ENCODE measurements at places on chromosomes 5 and 9.

DNA sequence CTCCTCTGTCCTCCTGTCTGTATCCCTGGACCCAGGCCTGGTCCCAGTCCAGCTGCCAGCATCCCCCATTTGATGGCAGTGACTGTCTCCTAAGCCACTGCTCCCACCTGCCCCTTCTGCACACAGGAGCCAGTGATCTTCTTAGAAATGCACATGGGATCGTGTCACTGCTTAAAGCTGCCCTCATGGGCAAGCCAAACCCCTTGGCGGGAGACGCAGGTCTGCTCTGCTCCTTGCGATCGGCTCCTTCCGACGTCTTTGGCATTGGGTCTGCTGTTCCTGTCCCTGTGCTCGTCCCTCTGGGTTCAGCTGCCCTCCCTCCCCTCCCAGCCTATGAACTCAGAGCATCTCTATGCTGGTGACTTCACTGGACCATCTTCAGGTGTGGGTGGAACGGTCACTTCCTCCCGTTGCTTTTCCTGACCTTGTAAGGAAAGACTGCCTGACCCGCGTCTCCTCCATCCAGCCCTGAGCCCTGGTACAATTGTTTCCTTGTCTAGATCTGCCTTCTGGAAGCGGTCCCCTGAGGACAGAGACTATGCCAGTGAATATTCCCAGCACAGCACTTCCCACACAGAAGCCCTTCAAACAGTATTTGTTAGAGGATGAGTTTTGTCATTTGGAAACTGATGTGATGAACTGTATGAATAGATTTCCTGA is 116.5 kb downstream of the ZNF354C start:
- DNase-seq, result no peak

- no peak for DNase-seq
These were observed 298.4 kb upstream of the SEMA6A start for GRCh38 chr5:116872986-116873385.

- peak; percentile 85 for DNase-seq
These were observed 4.1 kb downstream of the PTGS1 start for GRCh38 chr9:122374885-122375420.

GRCh38 chr5:95922798-95923197 is 38.9 kb downstream of the ELL2 start:
- no peak for DNase-seq

DNA sequence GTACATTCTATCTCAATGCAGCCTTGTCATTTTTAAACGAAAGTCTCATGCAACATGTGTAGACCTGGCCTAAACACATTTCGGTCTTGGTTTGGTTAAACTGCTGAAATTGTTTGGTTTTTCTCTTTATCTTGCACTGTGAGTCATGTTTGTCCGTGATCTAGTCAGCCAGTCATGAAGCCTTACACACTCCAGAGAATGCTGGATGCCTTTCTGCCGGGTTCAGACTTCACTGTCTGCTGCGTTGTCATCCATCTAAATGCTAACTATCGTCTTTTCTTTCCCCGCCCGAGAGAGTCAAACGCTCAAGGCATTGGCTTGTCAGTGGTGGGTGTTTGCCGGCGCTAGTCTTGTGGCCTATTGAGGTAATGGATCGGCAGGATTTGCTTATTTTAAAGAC is 1194.6 kb upstream of the WWC1 start:
- DNase-seq, result no peak

DNA sequence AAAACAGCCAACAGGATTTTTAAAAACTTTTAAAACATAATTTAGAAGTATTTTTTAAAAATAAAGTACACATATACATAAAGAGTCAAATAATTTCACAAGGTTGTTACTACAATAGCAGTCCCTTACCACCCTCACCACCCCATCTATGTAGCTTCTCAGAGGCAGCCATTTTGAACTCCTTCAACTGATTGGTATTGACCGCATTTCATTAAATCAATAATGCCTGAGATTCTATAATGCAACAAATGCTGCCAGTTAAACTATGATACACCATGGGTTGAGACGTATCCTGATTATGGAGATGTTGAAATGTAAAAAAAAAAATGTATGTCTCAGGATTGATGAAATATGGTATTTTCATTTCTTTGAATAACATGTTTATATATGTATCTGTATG is 78.8 kb downstream of the PCSK1 start:
- DNase-seq, result no peak

- DNase-seq, result peak; percentile 46
These were observed 2.9 kb upstream of the NPDC1 start for GRCh38 chr9:137048655-137049543.

DNA sequence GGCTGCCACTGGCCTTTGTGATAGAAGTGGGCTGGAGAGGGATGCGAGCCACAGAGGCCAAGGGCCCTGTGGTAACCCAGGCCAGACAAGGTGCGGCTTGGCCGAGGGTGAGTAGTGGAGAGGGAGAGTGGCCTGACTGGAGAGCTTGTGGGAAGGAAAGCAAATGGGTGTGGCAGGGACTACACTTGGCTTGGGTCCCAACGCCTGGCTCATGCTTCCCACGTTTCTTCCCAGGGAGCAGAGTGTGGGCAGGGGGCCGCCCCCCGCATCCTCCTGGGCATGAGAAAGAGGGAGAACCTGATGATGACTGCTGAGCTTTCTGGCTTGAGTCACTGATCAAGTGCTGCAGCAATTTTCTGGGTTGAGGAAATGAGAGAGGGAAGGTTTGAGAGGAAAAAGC is 95.7 kb downstream of the ANKH start:
- DNase-seq, result no peak

GRCh38 chr5:112799661-112800060 is 61.4 kb upstream of the SRP19 start:
- DNase-seq, result no peak

DNA sequence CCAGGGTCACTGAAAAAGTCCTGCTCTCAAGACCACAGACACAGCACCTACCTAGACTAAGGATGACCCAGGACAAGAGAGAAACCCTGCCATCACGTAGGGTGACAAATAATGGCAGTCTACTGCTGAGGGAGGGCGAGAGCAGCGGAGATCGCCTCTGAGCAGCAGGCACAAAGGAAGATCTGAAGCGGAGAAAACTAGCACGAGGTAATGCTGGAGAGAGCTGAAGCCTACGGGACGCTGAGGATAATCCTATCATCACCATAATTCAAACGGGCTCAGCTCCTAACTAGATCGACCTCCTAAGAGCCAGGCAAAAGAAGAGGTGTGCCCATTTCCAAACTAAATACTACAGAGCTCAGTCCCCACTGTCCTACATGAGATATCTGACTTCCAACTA is 41.3 kb downstream of the FBXO10 start:
- no peak for DNase-seq

- no peak for DNase-seq
These were observed 233.9 kb downstream of the ASTN2 start for GRCh38 chr9:117180896-117181445.

DNA sequence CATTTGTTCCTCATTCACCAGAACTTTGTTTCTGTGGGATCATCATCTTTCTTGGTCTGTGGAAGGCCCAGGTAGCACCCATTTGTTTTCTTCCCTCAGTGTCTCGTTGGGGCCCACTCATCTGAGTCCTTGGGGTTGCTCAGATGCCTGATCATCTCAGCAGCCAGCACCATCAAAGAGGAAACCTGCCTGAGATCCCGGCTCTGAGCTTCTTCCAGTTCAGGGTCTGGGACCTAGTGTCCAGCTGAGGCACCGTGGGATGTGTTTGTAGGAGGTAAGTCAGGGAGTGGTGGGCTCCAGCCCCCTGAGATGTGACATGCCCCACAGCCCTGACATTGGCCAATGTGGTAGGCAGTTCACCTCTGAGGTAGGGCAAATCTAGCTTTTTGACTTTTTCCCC is 9.4 kb upstream of the CD180 start:
- no peak for DNase-seq

DNA sequence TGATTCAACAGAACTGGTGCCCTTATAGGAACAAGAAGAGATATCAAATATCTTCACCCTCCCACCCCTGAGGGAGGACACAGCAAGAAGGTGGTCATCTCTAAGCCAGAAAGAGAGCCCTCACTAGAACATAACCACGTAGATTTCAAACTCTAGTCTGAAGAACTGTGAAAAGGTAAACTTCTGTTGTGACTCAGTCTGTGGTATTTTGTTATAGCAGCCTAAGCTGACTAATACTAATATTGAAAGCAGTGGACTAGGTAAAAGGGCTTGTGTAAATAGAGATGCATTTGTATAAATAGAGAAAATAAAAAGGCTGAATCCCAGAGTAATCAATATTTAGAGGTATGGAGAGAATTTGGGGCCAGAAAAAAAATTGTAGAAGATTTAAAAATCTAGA is 157.6 kb upstream of the CCNH start:
- no peak for DNase-seq

- no peak for DNase-seq
These were observed 80.5 kb downstream of the RFK start for GRCh38 chr9:76313771-76314170.

GRCh38 chr5:96716716-96717115 is 54.5 kb downstream of the CAST start:
- peak; percentile 27 for DNase-seq

DNA sequence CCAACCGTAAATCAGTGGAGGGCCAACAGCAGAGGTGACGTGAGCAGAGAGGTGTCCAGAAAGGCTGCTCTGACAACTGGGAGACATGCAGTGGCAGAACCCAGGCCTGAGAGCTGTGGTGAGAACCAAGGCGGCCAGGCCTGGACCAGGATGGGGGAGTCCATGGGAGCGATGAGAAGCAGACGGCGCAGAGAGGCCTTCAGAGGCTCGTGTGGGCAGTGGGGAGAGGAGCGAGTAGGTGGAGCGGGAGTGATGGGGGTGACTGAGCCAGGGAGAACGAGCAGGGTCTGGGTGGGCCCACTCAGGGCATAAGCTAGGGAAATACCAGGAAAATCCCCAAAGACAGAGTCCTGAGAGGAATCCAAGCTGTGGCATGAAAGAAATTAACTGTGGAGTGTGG is 7.9 kb upstream of the IL3 start:
- no peak for DNase-seq

DNA sequence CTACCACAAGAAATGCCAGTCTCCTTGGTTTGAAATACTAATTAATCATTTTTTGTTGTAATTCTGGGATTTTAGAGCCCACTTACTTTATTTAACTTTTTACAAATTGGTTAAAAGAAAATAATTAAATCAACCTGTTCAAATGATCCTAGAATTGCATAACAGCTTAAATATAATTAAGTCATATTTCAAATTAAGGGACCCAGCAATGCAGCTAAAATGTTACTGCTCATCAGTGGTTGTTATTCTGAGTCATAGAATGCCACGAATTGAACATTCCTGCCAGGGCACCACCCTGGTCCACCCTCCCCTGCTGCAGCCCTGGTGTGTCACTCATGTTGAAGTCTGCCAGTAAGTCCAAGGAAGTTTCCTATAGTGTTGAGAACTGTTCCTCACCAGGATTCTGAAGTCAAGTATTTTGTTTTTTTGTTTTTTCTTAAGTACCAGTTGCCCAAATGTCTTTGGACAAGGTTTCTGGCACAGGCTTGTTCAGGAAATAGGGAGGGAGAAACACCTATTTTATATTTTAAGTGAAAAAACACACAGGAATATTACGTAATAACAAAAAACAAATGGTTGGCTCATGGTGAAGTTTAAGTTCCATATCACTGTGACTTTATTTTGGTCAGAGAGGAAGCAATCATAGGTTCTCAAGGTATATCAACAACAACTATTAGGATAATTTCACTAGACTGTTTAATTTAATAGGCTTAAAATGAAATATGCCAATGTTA is 4.3 kb upstream of the ITGA1 start:
- no peak for DNase-seq

- no peak for DNase-seq
These were observed 14.3 kb upstream of the SNCAIP start for GRCh38 chr5:122297587-122298298.

GRCh38 chr5:66326276-66326675 is 182.2 kb downstream of the SREK1 start:
- no peak for DNase-seq

DNA sequence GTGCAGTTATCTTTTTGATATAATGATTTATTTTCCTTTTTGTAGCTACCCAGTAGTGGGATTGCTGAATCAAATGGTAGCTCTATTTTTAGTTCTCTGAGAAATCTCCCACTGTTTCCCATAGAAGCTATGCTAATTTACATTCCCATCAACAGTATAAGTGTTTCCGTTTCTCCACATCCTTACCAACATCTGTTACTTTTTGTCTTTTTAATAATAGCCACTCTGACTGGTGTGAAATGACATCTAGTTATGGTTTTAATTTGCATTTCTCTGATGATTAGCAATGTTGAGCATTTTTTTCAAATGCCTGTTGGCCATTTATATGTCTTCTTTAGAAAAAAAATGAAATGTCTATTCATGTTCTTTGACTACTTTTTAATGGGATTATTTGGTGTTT is 94.7 kb downstream of the SERINC5 start:
- DNase-seq, result no peak

GRCh38 chr9:107375001-107375400 is 91.9 kb downstream of the RAD23B start:
- DNase-seq, result peak; percentile 54

- no peak for DNase-seq
These were observed 24.7 kb downstream of the ELL2 start for GRCh38 chr5:95936812-95937397.

- DNase-seq, result peak; percentile 91
These were observed 2.5 kb downstream of the KDM3B start for GRCh38 chr5:138354926-138355378.

- no peak for DNase-seq
These were observed 1.7 kb upstream of the PTPN3 start for GRCh38 chr9:109499631-109500410.

DNA sequence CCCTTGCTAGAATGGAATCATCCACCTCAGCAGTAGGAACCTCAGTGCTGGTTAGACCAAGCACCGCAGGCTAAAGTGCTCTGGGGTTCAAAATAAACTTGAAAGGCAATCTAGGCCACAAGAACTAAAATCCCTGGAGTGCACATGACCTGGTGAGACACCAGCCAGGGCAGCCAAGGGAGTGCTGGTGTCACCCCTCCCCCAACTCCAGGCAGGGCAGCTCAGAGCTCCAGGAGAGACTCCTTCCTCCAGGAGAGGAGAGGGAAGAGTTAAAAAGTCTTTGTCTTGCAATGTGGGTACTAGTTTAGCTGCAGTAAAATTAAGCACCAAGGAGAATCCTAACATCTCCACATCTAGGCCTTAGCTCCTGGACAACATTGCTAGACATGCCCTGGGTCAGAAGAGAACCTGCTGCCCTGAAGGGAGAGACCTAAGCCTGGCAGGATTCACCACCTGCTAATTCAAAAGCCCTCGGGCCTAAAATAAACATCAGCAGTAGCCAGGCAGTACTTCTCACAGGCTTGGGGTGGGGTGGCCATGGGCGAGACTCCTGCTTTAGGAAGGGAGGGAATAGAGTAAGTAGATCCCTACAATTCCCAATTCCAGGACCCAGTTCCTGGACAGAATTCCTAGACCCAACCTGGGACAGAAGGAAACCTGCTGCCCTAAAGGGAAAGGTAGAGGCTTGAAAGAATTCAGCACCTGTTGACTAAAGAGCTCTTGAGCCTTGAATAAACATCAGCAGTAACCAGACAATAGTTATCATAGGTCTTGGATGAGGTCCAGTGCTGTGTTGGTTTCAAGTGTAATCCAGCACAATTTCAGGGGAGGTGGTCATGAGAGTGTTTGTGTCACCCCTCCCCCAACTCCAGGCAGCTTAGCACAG is 25.8 kb downstream of the UGT3A2 start:
- no peak for DNase-seq

GRCh38 chr5:160479926-160480325 is 58.3 kb downstream of the PTTG1 start:
- DNase-seq, result no peak

GRCh38 chr9:69444021-69444420 is 119.0 kb downstream of the ENTREP1 start:
- DNase-seq, result no peak

GRCh38 chr5:136906545-136906944 is 541.2 kb upstream of the TRPC7 start:
- no peak for DNase-seq

All from hematopoietic multipotent progenitor cell treated with erythropoietin and hydrocortisone succinate and interleukin-3 and kit ligand, for 4 days (in vitro differentiated cells).